T-helper 17 cell (primary cell): ENCODE measurements at places on chromosomes 7 and 10.
A peak's percentile ranks its signal among the peaks of the same experiment; 100 is the strongest.

DNA sequence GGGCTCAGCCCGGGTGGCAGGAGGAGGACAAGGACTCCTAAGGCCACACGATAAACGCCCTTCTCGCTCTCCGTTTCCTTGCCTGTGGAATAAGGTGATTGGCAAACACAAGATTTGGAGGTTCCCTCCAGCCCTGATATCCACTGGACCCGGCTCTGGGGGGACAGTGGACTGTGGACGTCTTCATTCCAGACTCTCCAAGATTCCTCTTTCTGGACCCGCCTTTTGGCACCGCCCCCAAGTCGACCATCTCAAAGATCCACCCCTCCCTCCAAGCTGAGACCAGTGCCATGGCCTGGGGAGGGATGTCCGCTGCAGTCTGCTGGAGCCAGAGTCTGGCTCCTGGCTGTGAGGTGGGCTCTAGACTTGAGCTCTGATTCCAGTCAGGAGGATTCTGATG lies 23.6 kb downstream of the ZNF783 start:
- H3K4me1 ChIP-seq, result peaks cover 34% of the 10 kb centered on the region
- no peaks in the 10 kb centered on the region for H3K36me3 ChIP-seq
- H3K27me3 ChIP-seq, result no peaks in the 10 kb centered on the region
- no peak for DNase-seq

GRCh38 chr7:12565873-12566272 lies 4.6 kb upstream of the SCIN start:
- DNase-seq, result no peak
- H3K27me3 ChIP-seq, result peaks cover 43% of the 10 kb centered on the region
- peaks cover 10% of the 10 kb centered on the region for H3K36me3 ChIP-seq
- no peak overlapping the region for H3K4me3 ChIP-seq

GRCh38 chr10:60728056-60728455 lies 50.2 kb upstream of the CDK1 start:
- H3K36me3 ChIP-seq, result peaks cover 8% of the 10 kb centered on the region
- peak overlapping the region; percentile 84 for H3K4me3 ChIP-seq
- peaks cover 51% of the 10 kb centered on the region for H3K4me1 ChIP-seq
- DNase-seq, result no peak
- peak overlapping the region; percentile 99 for H3K27ac ChIP-seq
- no peaks in the 10 kb centered on the region for H3K27me3 ChIP-seq

- no peak for DNase-seq
- no peak overlapping the region for H3K4me3 ChIP-seq
- no peaks in the 10 kb centered on the region for H3K27me3 ChIP-seq
- peaks cover 7% of the 10 kb centered on the region for H3K4me1 ChIP-seq
- H3K36me3 ChIP-seq, result peaks cover 5% of the 10 kb centered on the region
Measured at GRCh38 chr10:60203993-60204618, 185.6 kb downstream of the ANK3 start.

- H3K4me1 ChIP-seq, result no peaks in the 10 kb centered on the region
- H3K27ac ChIP-seq, result no peak overlapping the region
- no peak for DNase-seq
- peaks cover 25% of the 10 kb centered on the region for H3K27me3 ChIP-seq
- no peak overlapping the region for H3K4me3 ChIP-seq
Measured at GRCh38 chr7:42138691-42139090, 98.3 kb downstream of the GLI3 start.

GRCh38 chr10:91758303-91759146 lies 39.7 kb upstream of the TNKS2 start:
- no peak overlapping the region for H3K27ac ChIP-seq
- no peak overlapping the region for H3K4me3 ChIP-seq
- peaks cover 31% of the 10 kb centered on the region for H3K27me3 ChIP-seq
- no peaks in the 10 kb centered on the region for H3K36me3 ChIP-seq
- peaks cover 6% of the 10 kb centered on the region for H3K4me1 ChIP-seq

DNA sequence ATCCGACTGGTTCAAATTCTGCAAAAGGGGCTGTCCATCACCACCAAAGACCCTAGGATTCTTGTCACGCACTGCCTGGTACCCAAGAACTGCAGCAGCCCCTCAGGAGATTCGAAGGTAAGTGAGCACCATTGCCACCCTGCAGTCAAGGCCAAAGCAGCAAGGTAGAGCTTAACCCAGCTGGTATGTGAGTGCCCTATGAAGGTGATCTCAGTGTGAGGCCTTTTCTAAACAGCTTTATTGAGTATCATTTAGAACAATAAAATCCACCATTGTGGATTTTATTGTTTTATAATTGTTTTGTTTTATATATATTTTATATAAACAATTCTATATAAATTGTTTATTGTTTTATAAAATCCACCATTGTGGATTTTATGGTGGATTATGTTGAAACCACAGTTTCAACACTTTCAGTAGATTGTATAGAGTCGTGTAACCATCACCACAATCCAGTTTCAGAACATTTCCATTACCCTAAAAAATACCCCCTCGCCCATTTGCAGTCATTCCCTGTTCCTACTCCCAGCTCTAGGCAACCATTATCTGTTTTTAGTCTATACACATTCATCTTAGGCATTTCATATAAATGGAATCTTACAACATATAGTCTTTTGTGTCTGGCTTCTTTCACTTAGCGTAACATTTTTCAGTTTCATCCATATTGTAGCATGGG lies 20.1 kb upstream of the CALU start:
- peaks cover 2% of the 10 kb centered on the region for H3K36me3 ChIP-seq
- no peak overlapping the region for H3K27ac ChIP-seq
- H3K4me3 ChIP-seq, result no peak overlapping the region
- H3K4me1 ChIP-seq, result no peaks in the 10 kb centered on the region

GRCh38 chr10:72173619-72174296 lies 42.1 kb upstream of the ANAPC16 start:
- peaks cover 9% of the 10 kb centered on the region for H3K4me1 ChIP-seq
- H3K27ac ChIP-seq, result no peak overlapping the region
- no peak for DNase-seq
- peaks cover 3% of the 10 kb centered on the region for H3K36me3 ChIP-seq
- no peaks in the 10 kb centered on the region for H3K27me3 ChIP-seq

DNA sequence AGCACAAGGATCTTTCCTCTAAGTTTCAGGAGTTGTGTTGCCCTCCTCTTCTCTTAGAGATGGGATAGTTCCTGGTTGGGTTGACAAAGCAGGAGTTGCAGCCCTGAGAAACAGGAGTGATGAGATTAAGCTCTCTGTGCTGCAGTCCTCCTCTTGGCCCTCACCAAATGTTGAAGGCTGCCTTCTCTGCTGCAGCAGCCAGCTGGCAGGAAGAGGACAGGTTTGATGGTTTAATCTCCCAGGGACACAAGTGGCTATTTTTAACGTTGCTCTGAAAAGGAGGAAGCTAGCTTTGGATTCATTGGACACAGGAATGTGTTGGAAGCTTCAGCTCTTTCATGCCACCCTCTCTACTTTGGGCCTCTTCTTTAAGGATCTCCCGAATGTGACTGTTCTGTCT lies 9.4 kb downstream of the STRIP2 start:
- DNase-seq, result no peak

GRCh38 chr10:62839590-62839989 lies 23.4 kb upstream of the EGR2 start:
- DNase-seq, result no peak
- no peaks in the 10 kb centered on the region for H3K36me3 ChIP-seq
- H3K27me3 ChIP-seq, result peaks cover 24% of the 10 kb centered on the region
- H3K4me3 ChIP-seq, result no peak overlapping the region
- no peaks in the 10 kb centered on the region for H3K4me1 ChIP-seq

- no peaks in the 10 kb centered on the region for H3K27me3 ChIP-seq
- H3K27ac ChIP-seq, result no peak overlapping the region
- H3K4me3 ChIP-seq, result peak overlapping the region; percentile 5
- H3K4me1 ChIP-seq, result peaks cover 6% of the 10 kb centered on the region
- H3K36me3 ChIP-seq, result peaks cover 8% of the 10 kb centered on the region
Measured at GRCh38 chr10:50326757-50327701, 75.7 kb upstream of the ASAH2 start.

- H3K27me3 ChIP-seq, result no peaks in the 10 kb centered on the region
- H3K4me3 ChIP-seq, result no peak overlapping the region
- no peak for DNase-seq
- no peaks in the 10 kb centered on the region for H3K4me1 ChIP-seq
- H3K27ac ChIP-seq, result no peak overlapping the region
Measured at GRCh38 chr7:52838981-52839411, 196.4 kb upstream of the POM121L12 start.

- no peaks in the 10 kb centered on the region for H3K36me3 ChIP-seq
- no peak overlapping the region for H3K4me3 ChIP-seq
- H3K27ac ChIP-seq, result no peak overlapping the region
- H3K27me3 ChIP-seq, result peaks cover 4% of the 10 kb centered on the region
- H3K4me1 ChIP-seq, result peaks cover 14% of the 10 kb centered on the region
Measured at GRCh38 chr10:5983774-5984173, 6.4 kb upstream of the IL15RA start.

DNA sequence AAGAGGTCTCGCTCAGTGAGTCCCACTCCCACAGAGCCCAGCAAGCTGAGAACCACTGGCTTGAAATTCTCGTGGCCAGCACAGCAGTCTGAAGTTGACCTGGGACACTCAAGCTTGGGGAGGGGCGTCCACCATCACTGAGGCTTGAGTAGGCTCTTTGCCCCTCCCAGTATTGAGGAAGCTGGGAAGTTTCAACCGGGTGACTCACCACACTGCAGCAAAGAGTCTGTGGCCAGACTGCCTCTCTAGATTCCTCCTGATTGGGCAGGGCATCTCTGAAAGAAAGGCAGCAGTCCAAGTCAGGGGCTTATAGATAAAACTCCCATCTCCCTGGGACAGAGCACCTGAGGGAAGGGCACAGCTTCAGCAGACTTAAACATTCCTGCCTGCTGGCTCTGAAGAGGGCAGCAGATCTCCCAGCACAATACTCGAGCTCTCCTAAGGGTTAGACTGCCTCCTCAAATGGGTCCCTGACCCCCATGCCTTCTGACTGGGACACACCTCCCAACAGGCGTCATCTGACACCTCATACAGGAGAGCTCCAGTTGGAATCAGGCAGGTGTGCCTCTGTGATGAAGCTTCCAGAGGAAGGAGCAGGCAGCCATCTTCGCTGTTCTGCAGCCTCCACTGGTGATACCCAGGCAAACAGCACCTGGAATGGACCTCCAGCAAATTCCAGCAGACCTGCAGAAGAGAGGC lies 970.9 kb upstream of the LRRN3 start:
- no peaks in the 10 kb centered on the region for H3K4me1 ChIP-seq
- peaks cover 8% of the 10 kb centered on the region for H3K27me3 ChIP-seq
- H3K4me3 ChIP-seq, result no peak overlapping the region
- H3K27ac ChIP-seq, result no peak overlapping the region
- no peak for DNase-seq
- no peaks in the 10 kb centered on the region for H3K36me3 ChIP-seq

GRCh38 chr10:5447056-5447455 lies 34.7 kb downstream of the NET1 start:
- peaks cover 8% of the 10 kb centered on the region for H3K36me3 ChIP-seq
- H3K27me3 ChIP-seq, result no peaks in the 10 kb centered on the region
- H3K27ac ChIP-seq, result peak overlapping the region; percentile 68
- peaks cover 18% of the 10 kb centered on the region for H3K4me1 ChIP-seq

DNA sequence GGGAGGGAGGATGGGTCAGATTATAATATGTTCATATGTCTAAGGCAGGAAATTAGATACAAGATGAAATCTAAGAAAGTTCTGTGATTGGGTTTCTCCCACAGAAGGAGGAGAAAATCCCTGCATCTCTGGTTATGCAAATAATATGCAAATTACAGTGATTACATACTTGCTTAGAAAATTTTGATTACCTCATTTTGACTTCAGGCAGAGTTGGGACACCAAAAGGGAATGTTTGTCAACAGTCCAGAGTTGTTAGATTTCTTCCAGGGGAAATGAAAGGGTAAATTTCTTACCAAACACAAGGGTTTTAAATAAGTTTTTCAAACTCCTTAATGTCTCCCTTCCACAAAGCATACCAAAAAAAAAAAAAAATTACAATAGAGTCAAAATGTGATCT lies 101.4 kb upstream of the STEAP1B start:
- no peaks in the 10 kb centered on the region for H3K36me3 ChIP-seq
- H3K4me1 ChIP-seq, result no peaks in the 10 kb centered on the region
- H3K4me3 ChIP-seq, result no peak overlapping the region

DNA sequence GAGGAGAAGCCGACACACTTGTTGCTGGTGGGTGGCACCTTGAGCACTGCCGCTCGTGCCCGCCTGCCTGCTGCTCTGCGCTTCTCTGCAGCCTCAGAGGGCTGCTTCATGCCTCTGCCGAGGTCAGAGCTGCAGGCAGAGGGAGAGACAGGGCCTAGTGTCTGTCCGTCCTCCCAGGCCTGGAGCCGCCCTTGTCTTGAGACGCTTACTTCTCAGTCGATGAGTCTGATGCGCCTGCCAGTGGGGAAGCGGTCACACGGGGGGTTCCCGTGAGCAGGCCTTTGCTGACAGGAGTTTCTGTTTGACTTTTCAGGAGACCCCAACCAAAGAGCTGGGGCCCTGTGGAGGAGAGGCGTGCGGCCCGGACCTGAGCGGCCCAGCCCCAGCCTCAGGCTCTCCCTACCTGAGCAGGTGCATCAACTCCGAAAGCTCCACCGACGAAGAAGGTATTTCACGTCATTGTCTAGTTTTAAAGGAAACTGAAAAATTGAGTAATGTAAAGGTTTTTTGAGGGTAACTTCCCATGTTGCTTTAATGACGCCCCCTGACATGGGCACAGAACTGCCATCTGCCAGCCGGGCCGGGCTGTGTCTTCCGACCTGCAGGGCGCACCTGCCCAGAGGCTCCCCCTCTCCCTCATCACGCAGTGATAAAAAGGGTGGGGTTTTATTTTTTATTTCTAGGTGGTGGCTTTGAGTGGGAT lies 7.8 kb upstream of the BHLHA15 start:
- peak overlapping the region; percentile 77 for H3K4me3 ChIP-seq
- H3K4me1 ChIP-seq, result peaks cover 27% of the 10 kb centered on the region
- H3K36me3 ChIP-seq, result peaks cover 12% of the 10 kb centered on the region
- DNase-seq, result no peak

DNA sequence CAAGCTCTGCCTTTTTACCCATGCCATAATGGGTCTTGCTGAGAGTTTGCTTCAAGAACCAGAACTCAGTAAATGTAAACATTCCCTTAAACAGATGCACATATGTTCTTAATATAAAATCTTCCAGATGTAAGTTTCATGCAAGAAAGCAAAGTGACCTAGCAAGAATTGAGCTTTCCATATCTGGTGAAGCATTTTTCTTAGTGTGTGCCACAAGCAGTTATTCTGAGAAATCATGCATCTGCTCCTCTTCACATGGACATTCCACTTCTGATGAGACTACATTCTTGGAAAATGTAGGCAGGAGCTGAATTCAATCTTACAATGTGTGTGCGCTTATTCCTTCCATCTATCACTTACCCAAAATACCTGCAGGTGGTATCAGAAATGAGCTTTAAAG lies 227.8 kb upstream of the LRRTM3 start:
- no peaks in the 10 kb centered on the region for H3K36me3 ChIP-seq
- H3K27me3 ChIP-seq, result no peaks in the 10 kb centered on the region
- H3K27ac ChIP-seq, result no peak overlapping the region

DNA sequence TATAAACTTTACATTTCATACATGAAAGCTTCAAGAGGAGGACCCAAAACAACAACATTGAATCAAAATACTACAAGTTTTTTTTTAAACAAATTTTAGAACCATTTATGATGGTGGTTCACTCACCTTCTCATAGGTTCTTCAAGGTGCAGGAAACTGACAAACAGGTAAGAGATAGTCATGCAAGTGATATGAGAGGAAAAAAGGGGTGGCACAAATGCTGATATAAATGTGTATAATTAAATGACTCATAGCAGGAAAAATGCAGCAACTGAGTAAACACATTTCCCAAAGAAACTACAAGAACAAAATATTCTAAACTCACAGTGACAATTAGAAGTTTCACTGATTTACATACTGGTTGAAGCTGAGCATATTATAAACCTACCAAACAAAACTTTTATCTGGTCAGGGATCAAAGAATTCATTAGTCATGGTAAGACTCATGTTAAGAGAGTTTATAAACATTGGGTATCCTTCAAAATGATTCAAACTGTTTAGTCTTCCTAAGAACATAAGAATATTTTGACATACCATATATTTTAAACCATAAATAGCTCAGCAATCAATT lies 14.1 kb downstream of the ZWINT start:
- H3K36me3 ChIP-seq, result no peaks in the 10 kb centered on the region
- H3K27me3 ChIP-seq, result no peaks in the 10 kb centered on the region
- H3K4me1 ChIP-seq, result peaks cover 3% of the 10 kb centered on the region
- H3K4me3 ChIP-seq, result no peak overlapping the region
- no peak for DNase-seq
- H3K27ac ChIP-seq, result no peak overlapping the region
